T-cell (primary cell): ENCODE measurements at places on chromosomes 1 and 21.

DNA sequence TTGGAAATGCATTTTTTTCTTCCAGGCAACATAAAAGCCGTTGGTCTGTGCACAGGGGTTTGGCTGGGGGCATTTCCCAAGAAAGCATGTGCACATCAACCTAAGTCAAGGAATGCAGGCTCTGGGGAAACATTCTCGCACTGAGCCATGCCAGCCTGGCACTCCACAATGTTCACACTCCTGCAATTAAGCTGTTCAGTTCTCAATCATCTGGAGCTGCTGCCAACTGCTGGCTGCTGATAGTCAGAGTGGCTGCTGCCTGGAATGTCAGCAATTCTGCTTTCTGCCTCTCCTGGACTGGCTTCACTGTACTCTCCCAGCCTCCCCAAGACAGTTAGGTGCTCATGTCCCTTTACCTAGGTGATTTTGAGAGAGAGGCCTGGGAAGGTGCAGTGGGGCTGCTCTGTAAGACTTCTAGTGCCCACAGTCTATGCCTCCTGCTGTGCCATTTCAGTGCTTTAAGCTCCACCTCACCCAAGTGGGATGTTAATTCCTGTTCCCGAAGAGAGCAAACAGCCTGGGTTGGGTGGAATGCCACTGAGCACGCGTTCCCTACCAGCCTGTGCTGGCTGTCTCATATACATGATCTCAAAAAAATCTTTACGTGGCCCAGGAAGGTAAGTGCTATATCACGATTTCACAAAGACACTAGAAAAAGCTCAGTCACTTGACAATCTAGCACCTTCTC, 131.7 kb downstream of the BRINP2 start:
- DNase-seq: no peak

- DNase-seq: no peak
Measured at GRCh38 chr1:115190540-115191170, 101.4 kb upstream of the TSPAN2 start.

DNA sequence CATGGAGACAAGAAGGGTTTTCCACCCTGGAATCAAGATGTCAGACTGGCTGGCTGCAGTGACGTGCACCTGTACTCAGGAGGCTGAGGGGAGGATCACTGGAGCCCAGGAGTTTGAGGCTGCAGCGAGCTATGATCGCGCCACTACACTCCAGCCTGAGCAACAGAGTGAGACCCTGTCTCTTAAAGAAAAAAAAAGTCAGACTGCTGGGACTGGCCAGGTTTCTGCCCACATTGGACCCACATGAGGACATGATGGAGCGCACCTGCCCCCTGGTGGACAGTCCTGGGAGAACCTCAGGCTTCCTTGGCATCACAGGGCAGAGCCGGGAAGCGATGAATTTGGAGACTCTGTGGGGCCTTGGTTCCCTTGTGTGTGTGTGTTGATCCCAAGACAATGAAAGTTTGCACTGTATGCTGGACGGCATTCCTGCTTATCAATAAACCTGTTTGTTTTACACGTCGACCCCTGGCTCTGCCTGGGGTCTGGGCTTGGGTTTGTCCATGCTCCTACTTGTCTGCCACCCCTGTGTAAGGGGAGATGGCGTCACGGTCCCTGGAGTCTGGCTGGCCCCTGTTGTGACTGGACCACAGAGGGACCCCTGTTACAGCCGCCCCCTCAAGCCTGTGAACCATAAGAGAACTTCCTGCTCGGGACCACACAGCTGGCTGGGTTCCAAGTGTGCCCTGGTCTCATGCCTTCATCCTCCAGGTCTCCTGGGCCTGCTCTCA, 20.9 kb upstream of the VPS13D start:
- peak; percentile 83 for DNase-seq

DNA sequence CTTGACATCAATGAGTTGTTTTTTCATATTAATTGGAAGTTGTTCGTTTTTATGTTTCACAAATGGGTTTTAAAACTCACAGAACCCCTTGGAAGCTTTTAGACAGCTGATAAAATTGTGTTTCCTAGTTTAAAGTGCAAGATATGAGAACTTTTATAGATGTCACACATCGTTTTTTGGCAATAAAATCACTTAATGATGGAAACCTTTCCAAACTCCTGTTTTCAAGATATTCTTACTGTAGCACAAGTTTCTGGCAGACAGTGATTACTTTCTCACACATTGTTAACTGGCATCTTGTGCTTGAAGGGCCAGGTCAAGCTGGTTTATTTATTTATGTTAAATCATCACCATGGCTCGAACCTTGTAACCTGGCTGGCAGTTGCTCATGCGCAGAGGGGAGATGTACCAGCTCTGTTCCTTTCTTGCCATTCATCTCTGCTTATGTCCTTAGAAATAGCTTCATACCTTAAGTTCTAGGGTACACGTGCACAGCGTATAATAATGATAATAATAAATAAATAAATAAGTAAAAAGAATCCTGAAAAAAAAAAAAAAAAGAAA, 10.2 kb upstream of the RCAN1 start:
- DNase-seq: no peak

- no peak for DNase-seq
Measured at GRCh38 chr1:9731561-9731960, 80.0 kb downstream of the PIK3CD start.

DNA sequence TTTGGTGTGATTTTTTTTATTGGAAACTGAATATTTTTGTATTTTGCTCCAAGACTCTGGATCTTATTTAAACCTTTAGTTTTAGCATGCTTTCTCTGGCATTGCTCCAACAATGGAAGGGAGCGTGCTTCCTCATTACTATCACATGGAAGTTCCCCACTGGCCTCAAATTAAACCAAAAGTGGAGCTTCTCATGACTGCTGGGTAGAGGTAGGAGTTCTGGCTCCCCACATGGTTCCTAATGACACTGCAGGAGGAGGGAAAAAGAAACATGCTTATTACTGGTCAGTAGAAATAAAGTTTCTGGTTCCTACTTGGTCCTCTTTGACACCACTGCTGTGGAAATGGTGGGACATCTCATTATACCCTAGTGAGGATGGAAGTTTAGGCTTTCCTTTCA, 310.5 kb downstream of the PTGER3 start:
- DNase-seq: no peak

DNA sequence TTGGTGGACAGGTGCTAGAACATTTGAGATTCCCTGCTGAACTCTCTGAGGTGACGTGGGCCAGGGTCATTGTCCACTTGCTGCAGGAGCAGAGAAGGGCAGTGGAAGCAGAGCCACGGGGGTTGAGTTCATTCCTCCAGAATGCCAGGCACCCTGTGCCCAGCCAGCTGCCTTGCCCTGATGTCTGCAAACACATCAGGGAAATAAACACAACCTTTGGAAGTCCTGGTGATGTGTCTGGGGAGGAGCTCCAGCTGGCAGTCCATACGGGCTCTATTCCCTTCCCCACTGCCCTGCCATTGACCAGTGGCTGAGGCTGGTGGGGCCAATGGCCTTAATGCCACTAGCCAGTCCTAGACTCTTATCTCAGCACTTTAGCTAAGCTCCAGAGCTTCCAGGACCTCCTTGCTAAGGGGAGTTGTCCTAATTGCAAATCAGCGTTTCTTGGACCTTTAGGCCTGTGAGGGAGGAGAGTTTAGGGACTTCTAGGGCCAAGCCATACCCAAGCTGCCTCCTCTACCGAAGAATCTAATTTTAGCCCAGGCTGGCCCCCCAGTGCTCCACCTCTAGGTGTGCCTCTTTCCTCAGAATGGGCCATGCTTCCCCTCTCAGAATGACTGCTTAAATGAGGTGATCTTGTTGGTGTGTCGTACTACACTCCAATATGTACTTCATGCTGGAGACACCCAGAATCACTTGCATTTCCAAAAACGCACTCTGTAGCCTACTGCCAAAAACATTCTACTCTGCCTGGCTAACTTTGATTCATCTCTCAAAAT, 25.9 kb upstream of the MFSD2A start:
- no peak for DNase-seq

- DNase-seq: no peak
Measured at GRCh38 chr1:95021119-95021518, 51.6 kb downstream of the ALG14 start.

DNA sequence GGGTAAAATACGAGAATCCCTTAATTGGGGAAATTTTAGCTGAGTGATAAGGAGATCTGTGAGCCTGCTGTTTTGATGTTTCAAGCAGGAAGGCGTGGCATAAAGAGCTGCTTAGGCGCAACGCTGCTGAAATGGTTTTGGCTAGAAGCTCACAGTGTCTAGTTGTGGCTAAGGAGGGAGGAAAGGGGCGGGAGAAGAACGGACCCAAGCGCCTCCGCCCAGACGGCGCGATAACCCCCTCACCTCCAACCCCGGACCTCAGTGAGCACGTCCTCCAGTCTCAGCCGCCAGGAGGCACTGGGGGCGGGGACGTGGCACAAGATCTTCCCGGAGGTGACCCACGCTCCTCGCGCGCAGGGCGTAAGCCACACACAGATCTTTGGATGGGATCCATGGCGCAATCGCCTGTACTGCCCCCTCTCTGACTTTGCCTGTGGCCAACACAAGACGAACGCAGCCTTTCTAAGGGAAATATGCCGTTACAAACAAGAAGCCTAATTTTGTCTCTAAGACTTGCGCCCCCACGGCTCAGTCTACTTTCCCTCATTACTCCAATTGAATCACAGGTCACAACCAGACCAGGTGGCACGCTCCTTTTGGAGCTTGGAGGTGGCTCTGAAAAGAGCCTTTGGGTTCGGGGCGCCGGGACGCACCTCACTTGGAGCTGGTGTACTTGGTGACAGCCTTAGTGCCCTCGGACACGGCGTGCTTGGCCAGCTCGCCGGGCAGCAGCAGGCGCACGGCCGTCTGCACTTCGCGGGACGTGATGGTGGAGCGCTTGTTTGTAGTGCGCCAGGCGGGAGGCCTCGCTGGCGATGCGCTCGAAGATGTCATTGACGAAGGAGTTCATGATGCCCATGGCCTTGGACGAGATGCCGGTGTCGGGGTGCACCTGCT, 23.4 kb upstream of the RNF187 start:
- DNase-seq: no peak

DNA sequence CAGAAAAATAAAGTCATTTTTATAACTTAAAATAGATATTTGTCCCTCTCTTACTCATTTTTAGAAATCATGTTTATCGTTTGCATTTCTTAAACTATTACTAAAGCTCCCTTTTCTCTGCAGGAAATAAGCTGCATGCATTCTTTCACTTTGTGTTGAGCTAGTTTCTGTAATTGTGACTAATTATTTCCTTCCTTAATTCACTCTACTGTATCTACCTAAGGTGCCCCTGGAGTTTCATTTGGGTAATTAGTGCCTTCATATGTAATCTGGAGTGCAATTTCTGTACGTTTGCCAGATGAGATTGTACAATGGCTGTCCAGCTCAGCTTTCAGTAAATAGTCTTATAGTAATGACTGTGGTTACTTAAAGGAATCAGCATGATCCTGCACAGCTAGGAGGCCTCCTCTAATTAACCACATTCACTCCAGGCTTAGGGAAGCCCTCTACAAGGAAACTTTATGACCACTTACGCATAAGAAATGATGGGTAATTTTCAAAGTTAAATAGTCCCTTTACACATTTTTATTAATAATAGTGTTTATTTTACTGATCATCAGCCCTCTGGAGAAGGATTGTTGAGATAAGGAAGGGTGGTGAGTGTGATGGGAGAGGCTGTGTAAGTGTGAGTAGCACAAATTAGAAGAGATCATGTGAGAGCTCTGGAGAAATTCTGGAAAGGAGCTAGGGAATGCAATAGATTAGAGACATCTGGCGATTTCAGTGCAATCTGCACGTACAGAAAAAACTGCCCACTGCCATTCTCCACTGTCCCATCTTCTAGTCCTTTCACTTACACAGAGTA, 86.8 kb downstream of the LRRC8C start:
- DNase-seq: no peak

DNA sequence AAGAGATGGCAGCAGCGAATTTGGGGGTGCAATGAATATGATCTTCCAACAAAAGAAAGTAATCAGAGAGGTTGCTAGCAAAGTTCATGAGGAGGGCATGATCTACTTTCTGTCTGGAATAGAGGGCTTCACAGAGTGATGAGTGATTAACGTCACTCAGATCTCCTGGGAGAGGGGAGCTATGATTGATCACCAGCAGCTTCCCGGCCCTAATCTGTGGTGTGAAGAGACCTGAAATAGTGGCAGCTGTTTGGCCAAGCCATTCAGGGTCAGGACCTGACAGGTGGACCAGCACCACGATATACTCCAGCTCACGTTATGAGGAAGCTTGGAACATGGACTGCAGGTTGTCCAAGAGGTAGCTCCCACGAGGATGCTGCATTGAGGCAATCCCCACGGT, 19.9 kb upstream of the TMEM183A start:
- no peak for DNase-seq

- DNase-seq: no peak
Measured at GRCh38 chr1:208151728-208152598, 92.2 kb downstream of the PLXNA2 start.

GRCh38 chr1:15810073-15810472, 2.6 kb upstream of the UQCRHL start:
- DNase-seq: no peak

- DNase-seq: no peak
Measured at GRCh38 chr1:87549738-87550137, 221.1 kb downstream of the LMO4 start.

DNA sequence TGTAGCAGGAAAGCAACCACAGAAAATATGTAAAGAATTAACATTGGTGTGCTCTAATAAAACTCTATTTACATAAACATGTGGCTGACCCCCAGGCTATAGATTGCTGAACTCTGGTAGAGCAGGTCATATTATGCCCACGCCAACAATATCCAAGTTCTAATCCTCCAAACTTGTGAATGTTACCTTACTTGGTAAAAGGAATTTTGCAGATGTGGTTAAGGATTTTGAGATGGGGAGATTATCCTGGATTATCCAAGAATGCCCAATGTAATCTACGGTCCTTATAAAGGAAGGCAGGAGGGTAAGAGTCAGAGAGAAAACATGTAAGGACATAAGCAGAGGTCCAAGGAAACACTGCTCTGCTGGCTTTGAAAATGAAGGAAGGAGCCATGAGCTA, 201.0 kb downstream of the USH2A start:
- no peak for DNase-seq

DNA sequence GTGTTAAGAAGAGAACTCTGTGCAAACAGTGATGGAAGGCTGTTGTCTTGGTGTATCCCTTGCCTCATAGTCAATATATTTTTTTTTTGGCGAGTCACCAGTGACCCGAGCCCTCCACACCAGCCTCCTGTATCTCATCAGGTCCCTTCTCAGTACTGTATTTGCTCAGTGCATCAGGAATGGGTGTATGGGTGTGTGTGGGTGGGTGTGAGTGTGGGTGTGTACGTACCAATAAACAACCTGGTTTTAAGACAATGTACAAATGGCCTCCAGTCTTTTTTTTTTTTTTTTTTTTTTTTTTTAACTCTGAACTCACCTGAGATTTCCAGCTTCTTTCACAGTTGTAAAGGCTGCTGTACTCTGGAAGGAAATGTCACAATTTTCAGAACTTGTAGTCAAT, 7.3 kb downstream of the MYOG start:
- no peak for DNase-seq

DNA sequence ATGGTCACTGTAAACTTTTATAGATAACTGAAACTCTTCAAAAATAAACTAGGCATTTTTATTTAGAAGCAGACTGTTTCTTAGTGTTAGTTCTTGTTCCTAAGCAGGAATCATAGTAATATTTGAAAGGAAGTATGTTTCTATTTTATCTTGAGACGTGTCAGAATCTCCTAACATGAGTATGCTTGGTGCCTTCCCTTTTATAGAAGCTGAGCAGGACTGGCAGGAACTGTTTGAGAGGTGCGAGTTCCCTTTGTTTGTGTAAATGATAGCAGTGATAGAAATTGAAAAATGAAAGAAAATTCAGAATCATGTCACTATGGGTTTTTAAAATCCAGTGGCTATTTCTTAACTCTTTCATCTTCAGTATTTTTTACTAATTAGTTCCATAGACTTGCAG, 56.9 kb downstream of the LRRC8D start:
- no peak for DNase-seq
